AG09319 (cell line): ENCODE measurements at places on chromosomes 11 and 22.

- no peak for DNase-seq
Measured at GRCh38 chr11:134398644-134399292, 13.3 kb downstream of the B3GAT1 start.

DNA sequence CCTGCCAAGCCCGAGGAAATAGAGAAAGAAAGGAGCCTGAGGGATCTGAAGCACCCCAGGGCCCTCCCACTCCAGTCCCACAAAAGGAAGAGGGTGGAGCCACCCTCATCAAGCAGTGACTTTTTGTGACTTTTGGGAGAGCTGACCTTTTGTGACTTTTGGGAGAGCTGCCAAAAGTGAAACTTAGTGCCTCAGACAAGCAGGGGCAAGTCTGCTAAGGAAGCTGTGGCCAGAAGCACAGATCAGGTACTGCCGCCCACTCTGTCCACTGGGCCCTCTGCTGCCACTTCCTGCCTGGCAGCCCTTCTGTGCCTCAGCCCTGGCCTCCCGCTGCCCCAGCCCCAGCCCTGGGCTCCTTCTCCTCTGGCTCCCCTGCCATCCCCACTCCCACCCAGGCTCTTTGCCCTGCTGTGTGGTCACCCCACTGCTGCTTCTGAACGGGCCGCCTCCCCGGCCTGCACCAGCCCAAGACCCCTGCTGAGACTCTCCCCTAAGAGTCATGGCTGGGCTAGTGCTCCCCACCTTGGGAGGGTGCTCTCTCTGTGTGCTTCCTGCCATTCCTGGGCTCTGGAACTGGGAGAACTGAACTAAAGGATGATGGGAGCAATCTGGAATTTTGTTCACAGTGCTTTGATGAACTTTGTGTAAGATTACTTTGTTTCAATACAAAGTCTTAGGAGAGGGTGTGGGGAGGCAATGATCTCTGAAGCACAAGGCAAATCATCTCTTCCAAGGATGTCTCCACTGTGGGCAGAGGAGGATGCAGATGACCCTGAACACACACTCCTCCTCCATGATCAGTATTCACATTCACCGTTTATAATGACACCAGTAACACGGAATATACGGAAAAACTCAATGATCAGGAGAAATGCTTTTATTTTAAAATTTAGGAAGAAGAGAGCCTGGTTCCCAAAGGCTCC, at the start of gene APOBEC3H:
Gene APOBEC3H, plus strand, starts transcription at position 147 of the 923 bp plus-strand sequence. CDS start 3,035 bp downstream, outside the sequence.
- DNase-seq: no peak

DNA sequence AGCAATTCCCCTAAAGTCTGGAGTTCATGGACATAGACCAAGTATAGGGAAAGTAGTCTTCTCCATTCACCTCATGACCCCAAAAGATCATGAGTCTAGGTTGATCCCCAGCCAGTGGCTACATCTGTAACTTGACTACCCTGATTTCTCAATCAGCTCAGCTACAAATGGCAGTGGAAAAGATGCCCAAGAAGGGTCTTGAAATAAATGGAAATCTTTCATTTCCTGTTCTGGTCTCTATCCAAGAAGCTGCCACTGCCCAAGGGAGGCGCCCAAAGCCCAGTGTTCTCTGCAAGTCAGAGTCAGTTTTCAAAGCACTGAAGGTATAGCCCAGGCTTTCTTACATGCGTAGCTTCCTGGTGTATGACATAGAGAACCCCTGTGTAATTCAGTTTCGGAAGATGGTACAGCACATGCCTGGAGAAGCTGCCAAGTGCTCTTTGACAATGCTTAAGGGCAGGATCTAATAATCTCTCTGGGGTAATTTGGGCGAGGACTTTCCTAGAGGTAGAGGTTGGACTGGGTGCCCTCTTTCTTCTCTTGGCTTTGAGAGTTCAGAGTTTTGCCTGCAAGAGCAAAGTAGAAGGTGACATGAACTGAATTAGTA, 101.1 kb downstream of the ADAMTS15 start:
- no peak for DNase-seq

DNA sequence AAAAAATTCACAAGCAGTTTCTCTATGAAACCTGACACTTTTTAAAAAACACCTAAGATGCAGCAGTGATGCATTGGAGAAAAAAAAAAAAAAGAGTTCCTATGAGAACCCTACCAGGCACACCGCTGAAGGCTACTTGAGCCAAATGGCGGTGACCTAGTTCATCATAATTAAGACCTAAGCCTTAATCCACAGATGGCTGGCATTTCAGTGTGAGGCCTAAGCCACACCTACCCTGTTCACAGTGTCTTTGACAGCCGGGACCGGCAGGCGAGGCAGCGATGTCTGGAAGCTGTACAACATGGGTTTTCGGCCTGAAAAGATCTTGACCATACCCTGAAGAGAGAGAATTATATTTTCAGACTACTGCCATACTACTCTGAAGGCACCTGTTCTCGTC, 38.0 kb downstream of the CPT1A start:
- no peak for DNase-seq

DNA sequence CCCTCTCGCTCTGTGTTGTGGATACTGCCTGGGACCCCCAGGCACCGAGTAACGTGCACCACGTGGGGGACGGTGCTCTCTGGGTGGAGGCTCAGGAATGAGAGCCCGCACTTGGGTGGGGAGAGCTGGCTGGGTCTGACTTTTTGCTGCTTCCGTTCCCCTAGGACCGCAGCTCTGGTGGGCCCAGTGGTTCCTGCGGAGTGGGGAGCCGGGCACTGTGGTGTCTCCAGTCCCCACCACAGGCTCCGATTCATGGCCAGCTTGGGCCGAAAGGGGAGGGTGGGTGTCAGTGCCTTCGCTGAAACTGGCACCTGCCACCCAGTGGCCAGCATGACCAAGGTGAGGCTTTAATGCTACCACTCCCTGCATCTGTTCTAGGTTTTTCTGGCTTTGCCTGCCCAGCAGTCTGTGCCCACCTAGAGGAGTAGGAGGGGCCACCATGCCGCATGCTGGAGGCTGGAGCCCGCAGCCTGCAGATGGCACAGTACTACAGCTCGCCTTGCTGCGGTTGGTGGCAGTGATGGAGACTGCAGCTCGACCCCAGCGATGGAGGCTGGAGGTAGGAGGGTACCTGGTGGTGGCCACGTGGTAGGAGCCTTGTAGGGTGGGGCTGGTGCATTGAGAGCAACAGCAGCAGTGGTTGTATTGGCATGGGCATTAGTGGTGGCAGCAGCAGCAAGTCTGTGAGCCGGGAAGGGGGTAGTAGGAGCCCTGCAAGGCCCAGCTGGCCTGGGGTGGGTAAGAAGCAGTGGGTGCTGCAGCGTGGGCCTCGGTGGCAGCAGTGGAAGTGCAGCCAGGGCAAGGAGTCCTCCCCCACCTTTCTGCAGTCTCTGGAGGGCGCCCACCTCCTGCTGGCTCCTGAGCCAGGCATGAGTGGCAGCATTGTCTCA, 118.8 kb upstream of the VPREB1 start:
- DNase-seq: no peak
